NCI-H526 treated with DMSO at 0.1 percent for 48 hours (cell line): ENCODE measurements at places on chromosomes 6 and 20.
A peak's percentile ranks its signal among the peaks of the same experiment; 100 is the strongest.

- no peak for DNase-seq
These were observed 427.2 kb downstream of the C6orf118 start for GRCh38 chr6:164882236-164882635.

DNA sequence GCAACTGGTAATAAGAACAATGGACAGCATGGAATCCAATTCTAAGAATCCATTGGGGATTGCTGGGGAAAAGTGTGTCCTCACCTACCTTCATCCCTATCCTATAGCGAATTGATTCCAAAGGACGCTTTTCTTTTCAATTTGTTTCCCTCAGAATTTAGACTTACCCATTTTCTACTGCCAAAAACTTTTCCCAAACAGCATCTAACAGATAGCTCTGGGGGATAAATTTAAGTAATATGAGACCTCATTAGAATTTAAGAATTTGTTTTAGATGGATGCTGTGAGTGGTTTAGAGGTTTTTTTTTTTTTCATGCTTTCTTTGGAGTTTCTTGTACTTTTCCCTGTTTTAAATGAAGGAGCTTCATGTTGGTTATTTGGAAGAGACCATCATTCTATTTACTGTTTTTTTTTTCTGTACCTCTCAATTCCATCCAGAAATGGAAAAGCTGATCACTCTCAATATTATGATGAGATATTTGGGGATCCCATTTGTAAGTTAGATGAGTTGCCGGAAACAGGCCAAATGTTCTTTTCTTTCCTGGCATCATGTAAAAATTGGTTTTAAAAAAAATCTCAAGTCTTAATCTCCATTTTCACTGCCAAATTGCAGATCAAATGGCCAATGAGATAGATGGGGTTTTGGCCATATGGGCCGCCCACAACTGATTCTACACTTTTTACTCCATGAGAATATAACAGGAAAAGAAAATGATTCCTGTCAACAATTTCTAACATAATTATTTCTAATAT, 105.7 kb downstream of the BCAS1 start:
- DNase-seq = no peak

DNA sequence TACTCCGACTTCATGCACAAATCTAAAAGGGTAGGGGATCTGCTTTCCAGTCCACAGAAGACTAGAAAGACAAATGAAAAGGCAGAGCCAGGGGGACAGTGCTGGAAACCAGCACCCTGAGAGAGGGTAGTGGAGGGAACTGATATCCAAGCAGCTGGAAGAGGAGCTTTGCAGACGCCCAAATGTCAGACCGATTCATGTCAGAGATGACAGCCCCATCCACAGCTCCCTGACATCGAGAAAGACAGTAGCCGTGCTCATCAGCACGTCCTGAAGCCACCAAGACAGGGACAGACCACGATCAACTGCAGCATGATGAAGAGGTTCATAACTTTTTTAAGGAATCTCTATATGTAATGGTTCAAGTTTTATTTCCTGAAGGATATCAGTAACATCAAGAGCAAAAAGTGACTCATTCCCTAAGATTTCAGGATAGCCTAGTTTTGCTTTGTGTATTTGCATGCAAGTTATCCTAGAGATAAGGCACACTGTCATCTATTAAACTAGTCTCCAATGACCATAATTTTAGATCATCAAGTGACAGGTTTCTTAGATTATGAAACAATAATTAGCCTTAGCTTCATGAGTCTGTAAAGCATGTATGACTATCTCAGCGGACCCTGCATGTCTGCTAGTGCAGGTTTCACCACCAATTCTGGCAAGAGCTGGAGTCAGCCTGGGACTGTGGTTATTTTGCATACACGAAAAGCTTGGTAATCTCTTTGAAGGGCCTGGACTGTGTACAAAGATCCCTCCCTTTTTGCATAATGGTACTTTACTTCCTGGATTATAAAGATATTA, 43.0 kb downstream of the PRDM1 start:
- DNase-seq = peak; percentile 88

- no peak for DNase-seq
These were observed 100.8 kb downstream of the CAP2 start for GRCh38 chr6:17494177-17494576.

- no peak for DNase-seq
These were observed 4.1 kb downstream of the TTLL2 start for GRCh38 chr6:167329014-167329413.

DNA sequence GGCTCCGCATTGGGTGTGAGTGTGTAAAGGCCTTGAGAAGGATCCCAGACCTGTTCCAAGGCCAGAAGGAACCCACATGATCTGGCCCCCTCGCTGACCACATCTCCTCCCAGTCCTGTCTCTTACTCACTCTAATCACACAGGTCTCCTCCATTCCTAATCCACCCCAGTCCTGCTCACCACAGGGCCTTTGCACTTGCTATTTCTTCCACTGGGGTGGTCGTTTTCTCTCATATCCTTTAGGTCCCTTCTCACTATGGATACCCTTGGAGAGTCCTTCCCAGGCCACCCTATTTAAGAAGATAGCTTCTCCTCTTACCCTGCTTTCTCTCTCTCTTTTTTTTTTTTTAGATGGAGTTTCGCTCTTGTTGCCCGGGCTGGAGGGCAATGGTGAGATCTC, 65.7 kb downstream of the CD40 start:
- no peak for DNase-seq

DNA sequence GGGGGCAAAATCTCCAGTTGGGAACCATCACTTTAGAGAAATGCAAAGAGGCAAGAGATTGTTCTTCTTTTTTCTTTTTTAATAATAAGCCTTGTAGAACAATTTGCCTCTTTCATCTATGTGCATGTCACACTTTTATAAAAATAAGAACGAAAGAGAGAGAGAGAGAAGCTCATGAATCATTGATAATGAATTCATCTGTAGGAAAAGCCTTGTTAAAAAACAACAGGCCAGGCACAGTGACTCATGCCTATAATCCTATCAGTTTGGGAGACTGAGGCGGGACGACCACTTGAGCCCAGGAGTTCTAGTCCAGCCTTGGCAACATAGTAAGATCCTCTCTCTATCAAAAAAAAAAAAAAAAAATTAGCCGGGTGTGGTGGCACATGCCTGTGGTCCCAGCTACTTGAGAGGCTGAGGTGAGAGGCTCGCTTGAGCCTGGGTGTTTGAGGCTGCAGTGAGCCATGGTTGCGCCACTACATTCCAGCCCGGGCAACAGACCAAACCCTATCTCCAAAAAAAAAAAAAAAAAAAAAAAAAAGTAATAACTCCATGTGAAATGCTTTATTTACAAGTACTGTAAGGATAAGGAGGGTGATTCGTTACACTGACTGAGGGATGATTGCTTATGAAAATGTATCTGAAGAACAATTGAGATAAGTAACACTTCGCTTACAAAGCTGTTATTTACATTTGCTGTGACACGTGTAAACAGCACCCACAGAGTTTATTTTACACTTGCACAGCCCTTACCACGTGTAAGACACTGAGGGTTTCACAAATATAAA, 6.0 kb downstream of the CCN5 start:
- no peak for DNase-seq

DNA sequence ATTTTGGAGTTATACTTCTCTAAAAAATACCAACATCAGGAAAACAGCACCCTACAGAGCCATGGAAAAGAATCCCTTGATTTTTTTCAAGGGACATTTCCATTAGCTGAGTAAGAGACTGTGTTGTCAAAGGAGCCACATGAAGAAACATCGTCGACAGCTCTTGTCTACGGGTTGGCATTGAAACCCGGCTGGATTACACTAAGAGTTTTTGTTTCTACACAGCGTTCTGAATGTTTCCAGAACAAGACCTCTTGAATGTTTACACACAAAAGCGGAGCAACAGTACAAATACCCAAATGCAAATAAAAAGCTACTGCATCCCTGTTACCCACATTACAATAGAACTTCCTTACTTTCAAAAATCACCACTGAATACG, 2.4 kb upstream of the MYLK4 start:
- DNase-seq = no peak

GRCh38 chr6:55713436-55713835, 134.4 kb upstream of the HMGCLL1 start:
- DNase-seq = no peak

DNA sequence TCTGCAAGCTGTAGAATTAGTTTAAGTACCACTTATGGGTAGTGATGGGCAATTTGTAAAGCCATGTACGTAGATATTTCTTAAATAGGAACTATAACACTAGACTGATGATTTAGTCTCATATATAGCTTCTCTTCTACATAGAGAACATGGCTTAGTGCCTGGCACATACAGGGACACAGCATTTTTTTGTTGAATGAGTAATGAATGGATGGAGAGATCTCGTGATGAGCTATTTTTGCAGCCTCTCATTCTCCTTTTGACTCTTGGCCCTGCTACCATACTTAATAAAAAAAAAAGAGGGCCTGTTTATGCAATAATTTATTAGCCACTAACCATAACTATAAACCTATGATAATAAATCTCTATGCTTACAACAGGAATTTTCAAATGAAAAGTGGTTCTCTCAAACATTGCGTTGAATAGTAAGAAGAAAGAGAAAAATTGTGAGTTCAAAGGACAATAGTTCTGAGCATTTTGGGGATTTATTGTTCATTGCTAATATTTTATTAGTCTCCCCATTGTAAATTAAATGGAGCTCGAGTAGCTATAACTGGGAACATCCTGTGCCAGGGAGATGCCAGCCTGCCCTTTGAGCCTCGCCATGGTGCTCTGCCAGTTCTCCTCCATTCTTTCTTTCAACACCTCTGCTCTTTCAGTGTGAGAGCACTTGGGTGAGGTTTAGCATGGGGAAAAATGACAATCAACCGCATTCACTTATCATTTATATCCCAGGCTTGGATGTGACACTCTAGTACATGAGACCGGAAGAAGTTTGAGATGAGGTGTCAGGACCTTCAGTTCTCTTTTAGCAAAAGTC, 14.7 kb upstream of the RCAN2 start:
- no peak for DNase-seq

DNA sequence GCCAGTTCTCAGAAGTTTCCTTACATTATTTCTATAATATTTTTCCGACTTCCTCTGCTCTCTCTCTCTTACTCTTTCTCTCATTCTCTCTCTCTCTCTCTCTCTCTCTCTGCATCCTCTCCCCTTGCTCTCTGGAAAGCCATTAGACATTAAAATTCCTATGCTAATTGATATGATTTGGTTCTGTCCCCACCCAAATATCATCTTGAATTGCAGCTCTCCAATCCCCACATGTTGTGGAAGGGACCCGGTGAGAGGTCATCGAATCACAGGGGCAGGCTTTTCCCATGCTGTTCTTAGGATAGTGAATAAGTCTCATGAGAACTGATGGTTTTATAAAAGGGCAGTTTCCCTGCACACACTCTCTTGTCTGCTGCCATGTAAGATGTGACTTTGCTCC, 74.1 kb downstream of the ADAT2 start:
- DNase-seq = no peak

GRCh38 chr6:166515072-166515810, 71.2 kb downstream of the RAMACL start:
- no peak for DNase-seq

DNA sequence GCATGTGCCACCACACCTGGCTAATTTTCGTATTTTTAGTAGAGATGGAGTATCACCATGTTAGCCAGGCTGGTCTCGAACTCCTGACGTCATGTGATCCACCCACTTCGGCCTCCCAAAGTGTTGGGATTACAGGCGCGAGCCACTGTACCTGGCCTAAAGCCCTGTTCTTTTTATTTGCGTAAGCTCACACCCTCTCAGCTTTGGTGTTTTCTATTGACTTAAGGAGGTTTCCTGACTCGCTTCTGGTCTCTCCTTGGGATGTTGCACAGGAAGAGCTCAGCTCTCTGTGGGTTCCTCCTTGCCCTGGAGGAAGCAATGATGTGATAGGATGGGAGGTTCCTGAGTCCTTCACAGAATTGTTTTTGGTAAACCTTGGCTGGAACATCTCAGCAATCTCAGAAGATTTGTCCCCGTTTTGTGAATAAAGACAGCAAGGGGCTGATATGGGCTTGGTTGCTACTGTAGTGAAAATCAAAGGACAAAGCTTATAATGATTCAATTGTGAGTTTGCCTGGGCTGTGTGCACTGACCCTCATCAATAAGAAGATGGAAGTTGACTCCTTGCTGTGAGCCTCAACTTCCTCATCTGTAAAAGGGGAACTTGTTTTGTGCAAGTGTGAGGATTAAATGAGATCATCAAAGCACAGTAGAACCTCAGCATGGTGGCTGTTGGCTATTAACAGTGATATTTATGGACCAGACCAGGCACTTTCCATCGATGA, 27.0 kb downstream of the TOX2 start:
- DNase-seq = no peak

GRCh38 chr20:44056010-44056698, 130.8 kb downstream of the JPH2 start:
- peak; percentile 6 for DNase-seq

DNA sequence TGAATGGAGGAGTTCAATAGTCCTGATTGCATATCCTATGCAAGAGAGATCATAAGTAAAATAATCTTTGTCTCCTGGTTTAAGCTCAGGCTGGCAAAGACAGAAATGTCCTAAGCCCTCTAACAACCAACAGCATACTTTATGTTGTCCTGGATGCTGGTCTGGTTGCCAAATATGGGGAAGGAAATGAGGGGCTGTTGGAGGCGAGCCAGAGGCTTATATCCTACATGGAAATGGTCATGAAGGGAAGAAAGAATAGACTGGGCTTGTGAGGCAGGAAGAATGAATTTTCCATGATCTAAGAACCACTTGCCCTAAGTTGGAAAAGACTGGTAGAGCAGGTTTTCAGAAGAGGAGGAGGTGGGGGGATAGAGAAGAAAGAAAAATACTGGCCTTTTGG, 237.1 kb downstream of the SMOC2 start:
- no peak for DNase-seq

DNA sequence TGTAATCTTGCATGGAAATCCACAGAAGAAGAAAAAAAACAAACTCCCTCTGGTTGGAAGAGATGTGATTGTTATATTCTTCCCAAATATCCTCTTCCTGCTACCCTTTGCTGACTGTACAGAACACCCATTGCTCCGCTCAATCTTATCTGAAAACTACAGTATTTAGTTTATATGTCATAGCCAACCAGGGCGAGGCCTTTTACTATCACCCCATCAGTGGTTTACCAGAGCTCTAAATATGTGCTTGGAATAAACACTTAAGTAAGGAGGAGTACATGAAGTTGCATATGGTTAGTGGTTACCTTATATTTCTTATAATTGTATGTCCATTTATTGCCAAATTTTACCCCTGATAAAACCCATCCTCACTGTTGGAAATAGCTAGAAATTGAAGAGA, 12.2 kb downstream of the PRL start:
- DNase-seq = no peak

DNA sequence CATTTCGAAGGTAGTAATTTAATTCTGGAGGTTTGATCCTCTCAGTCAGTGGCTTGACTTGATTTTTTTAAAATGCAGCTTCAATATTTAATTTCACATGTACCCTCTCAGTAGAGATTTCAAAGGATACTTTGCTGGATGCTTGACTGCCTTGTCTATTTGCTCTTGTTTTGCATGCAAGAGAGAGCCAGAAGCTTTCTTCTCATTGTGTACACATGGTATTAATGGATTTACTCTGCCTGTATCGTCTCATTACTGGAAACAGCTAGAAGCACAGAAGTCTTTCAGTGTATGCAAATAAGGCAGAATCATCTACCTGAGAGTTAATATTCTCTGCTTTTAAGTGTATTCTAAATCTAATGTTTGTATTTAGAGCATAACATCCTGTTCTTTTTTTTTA, 84.3 kb upstream of the FOXO3 start:
- peak; percentile 95 for DNase-seq
